Kidney glomerular epithelial cell (primary cell): ENCODE measurements at places on chromosomes 2 and 18.

- no peak for DNase-seq
These were observed 91.5 kb upstream of the GALNT13 start for GRCh38 chr2:153780241-153780640.

GRCh38 chr2:25043241-25043867, 1.5 kb downstream of the EFR3B start:
- DNase-seq, result peak; percentile 75

- no peak for DNase-seq
These were observed 456.3 kb downstream of the ZEB2 start for GRCh38 chr2:144063602-144064001.

DNA sequence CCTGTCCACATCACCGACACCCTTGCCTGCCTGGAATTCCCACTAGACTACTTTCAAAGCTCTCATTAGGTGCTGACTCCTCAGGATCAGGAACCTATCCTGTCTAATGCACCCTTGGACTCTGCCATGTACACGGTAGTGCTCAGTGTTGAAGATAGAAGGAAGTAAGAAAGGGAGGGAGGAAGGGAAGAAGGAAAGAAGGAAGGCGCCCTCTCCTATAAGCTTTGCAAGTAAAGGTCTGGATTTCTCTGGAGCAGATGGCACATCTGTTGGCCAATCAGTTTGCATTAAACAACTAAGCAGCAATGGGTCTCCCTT, 45.3 kb downstream of the SCTR start:
- no peak for DNase-seq
